ENCODE measurements at places on chromosomes 1 and 21.

- no peak for DNase-seq
Observed at GRCh38 chr1:203627851-203628200, 1.2 kb downstream of the ATP2B4 start.

- no peak for DNase-seq
Observed at GRCh38 chr1:230356190-230356589, 69.9 kb downstream of the PGBD5 start.

- no peak for DNase-seq
Observed at GRCh38 chr1:168480997-168481396, 62.8 kb downstream of the XCL2 start.

GRCh38 chr1:85427849-85428248 is 37.1 kb downstream of the DDAH1 start:
- DNase-seq = no peak

- DNase-seq = no peak
Observed at GRCh38 chr1:231481289-231481688, 47.2 kb upstream of the TSNAX start.

GRCh38 chr1:118223426-118223825 is 38.4 kb upstream of the SPAG17 start:
- DNase-seq = no peak

DNA sequence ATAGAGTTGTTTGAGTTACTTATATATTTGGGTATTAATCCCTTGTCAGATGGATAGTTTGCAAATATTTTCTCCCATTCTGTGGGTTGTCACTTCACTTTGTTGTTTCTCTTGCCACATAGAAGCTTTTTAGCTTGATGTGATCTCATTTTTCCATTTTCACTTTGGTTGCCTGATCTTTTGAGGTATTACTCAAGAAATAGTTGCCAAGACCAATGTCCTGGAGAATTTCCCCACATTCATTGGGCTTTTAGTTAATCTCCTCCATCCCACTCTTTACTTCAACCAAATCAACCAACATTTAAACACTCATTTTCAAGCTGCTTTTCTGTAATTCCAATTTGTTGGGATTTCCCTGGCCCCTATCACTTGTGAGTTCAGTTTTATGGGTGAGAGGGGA is 69.0 kb downstream of the LEPR start:
- DNase-seq = no peak

DNA sequence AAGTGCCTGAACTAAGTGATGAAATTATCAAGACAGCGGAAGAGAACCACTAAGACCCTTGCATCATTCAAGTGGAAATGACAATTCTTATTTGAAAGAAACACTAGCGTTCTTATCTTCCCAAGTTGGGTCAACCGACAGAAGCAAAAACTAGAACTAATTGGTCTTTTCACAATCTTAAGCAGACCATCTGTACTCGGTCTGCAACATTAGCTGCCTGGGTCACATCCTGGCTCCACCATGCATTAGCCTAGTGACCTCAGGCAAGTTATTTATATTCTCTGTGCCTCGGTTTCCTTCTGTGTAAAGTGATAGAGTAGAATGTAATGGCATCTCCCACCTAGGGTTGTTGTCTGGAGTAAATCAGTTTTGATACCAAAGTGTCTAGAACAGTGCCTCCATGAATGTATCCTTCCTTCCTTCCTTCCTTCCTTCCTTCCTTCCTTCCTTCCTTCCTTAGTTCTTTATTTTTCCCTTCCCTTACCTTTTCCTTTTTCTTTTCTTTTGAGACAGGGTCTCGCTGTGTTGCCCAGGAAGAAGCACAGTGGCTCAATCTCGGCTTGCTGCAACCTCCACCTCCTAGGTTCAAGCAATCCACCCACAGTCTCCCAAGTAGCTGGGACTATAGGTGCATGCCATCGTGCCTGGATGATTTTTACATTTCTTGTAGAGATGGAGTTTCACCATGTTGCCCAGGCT is 6.0 kb downstream of the COLGALT2 start:
- no peak for DNase-seq

DNA sequence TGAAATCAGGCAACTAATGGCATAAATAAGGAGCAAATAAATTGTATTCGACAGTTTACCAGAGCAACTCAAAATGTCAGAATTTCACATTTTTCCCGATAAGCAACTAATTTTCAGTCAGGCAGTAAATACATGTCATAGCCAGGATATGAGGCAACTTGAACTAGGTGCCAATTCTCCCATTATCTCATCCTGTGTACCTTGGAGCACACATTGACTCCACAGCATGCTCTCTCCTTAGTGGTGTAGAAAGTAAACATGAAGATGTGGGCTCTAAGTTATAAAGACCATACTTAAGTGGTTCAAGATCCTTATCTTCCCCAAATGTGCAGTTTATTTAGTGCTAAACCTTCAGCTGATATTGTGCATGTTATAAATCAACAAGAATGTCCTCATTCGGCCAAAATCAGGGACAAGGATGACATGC is 197.8 kb downstream of the VAV3 start:
- no peak for DNase-seq

DNA sequence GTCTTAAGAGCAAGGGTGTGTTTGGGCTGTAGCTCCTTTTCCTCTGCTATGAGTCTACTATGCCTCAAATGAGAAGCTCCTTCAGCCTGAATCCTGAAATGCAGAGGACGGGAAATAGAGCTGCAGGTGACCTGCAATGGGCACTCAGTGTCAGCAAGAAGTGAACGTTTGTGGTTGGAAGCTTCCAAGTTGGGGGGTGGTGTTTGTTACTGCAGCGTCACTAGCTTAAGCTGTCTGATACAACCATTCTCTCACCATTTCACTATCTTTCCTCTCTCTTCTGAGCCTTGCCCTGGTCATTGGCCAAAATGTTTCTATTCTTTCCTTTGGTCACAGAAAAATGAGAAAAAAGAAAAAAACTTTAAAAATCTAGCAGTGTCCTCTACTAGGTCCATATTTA is 19.4 kb downstream of the TRIM67 start:
- no peak for DNase-seq

GRCh38 chr1:117892512-117892911 is 36.9 kb downstream of the GDAP2 start:
- no peak for DNase-seq

DNA sequence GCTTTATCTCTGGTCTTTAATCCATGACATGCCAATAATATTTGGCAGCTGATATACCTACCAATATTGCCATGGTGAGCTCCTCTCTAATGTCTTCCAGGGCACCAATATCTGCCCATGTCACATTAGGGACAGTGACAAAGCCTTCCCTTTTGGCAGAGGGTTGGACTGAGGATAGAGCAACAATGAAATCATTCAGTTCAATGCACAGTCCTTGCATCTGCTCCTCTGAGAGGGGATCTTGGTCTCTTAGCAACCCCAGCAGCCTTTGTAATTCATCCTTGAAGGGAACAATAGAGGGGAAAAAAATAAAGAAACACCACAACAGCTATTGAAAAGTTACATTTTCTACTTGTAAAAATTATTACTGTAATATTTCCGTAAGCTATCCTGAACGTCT is 42.3 kb downstream of the NVL start:
- no peak for DNase-seq

DNA sequence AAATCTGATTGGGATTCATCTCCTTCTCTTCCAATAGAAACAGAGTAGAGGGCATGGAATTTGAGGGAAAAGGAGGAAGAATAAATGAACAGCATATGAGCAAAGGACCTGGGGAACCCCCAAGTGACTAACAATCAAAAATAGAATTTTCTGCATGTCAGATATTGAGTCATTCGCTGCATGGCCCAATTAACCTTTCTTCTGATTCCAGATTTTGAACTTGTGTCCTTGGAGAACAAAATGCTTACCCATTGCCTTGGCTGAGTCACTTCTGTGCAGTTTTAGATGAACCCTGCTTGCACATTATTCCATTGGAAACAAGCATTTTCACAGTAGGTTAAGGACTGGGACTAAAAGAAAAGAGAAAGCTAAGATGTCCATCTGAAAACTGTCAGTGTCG is 390.5 kb downstream of the ST6GALNAC3 start:
- DNase-seq = no peak

DNA sequence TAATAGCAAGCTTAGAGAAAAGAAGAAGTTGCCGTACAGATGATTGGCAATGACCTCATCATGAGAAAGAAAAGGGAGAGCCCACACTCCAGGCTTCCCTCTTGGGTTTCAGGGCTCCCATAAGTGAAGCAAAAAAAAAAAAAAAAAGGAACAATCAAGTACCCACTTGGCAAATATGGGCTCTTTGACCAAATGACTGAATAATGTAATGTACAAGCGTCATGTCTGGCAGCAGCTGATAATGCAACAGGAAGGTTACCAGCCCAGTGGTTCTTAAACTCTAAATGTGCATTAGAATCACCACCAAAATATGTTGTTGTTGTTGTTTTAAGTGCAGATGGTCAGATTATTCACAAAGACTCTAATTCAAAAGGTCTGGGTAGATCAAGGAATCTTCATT is 13.5 kb downstream of the TNFSF4 start:
- no peak for DNase-seq

- DNase-seq = no peak
Observed at GRCh38 chr21:44020551-44020950, 8.4 kb downstream of the TRAPPC10 start.

- DNase-seq = no peak
Observed at GRCh38 chr1:239811211-239811885, 280.3 kb upstream of the FMN2 start.

DNA sequence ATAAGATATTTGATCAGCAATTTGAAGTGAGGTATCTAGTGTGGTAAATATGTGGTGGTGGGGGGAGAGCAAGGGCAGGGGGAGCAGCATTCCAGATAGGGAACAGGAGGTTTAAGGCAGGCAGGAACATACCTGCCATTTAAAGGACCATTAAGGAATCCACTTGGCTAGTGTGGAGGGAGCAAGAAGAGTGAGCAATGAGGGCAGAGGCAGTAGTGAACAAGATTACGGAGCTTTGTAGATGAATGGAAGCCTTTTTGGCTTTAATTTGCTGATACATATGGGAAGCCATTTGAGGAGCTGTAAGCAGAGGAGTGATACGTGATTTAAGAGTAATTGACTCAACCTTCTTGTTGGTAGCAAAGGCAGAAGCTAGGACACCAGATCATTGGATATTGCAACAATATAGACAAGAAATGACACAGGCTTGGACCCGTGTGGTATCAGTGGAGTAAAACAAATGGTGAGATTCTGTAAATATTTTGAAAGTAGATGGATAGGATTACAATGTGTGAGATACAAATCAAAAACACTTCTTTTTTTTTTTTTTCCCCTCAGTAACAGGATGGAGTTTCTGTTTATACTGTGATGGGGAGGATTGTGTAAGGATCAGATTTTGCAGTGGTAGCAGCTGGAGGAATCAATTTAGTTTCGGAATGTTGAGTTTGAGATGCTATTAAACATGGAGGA is 73.8 kb upstream of the B3GALT2 start:
- no peak for DNase-seq
